ENCODE measurements at places on chromosomes 1 and 21.

DNA sequence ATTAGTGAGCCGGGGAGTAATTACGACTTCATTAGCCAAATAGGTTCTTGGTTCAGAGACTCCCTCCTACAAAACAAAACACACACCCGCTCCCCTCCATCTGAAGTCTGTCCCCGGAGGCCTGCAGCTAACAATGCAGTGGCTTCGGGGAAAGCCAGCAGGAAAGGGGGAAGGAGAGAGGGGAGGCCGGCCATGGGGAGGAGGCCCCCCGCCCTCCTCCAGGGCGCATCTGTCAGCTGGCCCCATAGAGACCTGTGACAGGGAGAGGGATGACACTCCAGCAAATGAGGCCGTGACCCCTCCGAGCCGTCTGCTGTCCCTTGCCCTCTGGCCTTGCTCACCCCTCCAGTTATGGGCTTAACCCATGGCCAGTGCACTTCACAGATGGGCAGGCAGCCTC is 12.1 kb upstream of the CNTN2 start:
- DNase-seq, result no peak

GRCh38 chr1:100604372-100604771 is 66.4 kb downstream of the GPR88 start:
- no peak for DNase-seq

- DNase-seq, result no peak
These were observed 30.7 kb downstream of the NOL9 start for GRCh38 chr1:6523566-6523965.

GRCh38 chr1:22674410-22674749 is 21.3 kb downstream of the C1QB start:
- no peak for DNase-seq

GRCh38 chr1:14782741-14783591 is 184.5 kb downstream of the KAZN start:
- no peak for DNase-seq

- DNase-seq, result no peak
These were observed 159.0 kb upstream of the COL6A1 start for GRCh38 chr21:45822429-45823099.

- DNase-seq, result no peak
These were observed 4.9 kb downstream of the RHOC start for GRCh38 chr1:112702067-112702395.

DNA sequence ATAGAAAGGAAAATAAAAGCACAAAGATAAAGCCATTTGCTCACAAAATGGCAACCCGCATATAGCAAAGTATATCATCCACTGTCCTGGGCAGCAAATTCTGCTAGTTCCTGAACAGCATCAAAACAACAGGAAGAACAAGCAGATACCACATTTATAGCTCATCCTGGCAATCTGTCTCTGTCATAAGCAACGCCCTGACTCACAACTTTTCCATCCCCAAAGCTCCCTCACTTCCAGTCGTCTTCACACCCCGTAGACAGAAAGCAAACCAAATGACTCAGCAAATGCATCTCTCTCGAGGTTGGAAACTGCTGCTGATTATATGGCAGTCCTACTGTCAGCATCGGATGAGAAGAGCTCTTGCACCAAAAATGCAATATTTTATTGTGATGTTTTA is 65.8 kb downstream of the AK5 start:
- DNase-seq, result peak; percentile 86

DNA sequence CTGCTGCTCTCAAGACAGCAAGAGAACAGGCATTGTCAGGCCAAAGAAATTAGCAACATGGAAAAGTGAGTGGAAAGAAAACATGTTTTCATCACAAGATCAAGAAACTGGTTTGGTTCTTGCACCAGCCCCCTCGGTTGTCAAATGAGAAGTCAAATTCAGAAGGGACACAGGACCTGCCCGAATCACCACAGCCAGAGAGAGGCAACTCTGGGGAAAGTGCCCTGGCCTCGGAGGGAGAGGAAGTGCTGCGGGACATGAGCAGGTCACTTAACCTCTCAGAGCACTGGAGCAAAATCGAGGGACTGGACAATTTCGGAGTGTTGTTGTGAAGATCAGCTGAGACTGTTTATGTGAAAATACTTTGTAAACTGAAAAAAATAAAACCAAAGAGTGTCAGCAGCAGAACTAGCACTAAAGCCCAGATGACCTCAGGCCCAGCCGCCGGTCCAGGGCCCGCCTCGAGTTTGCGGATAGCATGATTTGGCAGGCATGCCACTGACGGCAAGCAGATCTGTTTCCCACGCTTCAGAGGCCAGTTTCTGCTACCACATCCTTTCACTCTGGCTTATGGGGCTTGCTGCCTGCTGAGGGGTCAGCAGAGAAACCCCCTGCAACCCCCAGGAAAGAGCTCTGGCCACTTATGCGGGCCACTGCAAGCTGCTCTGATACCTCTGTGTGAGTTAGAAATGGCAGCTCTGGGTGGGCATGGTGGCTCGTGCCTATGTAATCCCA is 32.1 kb downstream of the CD247 start:
- DNase-seq, result no peak

GRCh38 chr1:194233069-194233468 is 1046.7 kb upstream of the B3GALT2 start:
- no peak for DNase-seq

DNA sequence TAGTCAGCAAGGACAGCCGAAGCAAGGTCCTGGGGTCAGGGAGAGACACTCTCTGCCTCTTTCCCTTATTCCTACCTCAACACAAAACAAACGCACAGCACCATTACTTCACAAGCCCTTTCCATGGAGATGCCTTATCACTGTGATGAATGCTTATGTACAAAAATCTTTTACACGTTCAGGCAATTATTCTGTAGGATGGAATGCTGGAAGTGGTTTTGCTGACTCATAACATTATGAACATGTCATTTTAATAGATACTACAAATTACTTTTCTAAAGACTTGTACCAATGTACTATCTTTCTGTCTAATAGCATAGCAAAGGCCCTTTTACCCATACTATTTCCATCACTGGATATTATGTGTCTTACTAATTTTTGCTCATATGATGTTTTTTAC is 98.4 kb downstream of the TTLL7 start:
- DNase-seq, result peak; percentile 25

GRCh38 chr1:236021424-236022135 is 43.3 kb downstream of the NID1 start:
- no peak for DNase-seq

- no peak for DNase-seq
These were observed 16.5 kb upstream of the EPHA2 start for GRCh38 chr1:16172218-16172830.

- DNase-seq, result no peak
These were observed 113.3 kb upstream of the WNT4 start for GRCh38 chr1:22256213-22256512.

DNA sequence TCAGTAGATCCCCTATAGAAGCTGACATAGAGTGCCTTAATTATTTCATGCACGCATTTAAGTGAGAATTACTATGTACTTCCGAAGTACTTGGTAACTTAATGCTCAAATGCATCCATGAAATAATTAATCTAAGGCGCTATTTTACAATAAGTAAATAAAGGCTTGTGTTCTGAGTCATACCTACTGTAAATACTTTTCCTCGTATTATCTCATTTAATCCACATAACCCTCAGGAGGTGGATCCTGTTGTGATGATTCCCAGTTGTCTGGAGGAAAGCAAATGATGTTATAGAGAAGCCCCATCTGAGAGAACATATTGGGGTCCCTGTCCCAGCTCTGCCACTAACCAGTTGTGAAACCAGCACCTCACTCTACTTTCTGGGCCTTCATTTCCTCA is 16.4 kb downstream of the SUSD4 start:
- DNase-seq, result no peak

DNA sequence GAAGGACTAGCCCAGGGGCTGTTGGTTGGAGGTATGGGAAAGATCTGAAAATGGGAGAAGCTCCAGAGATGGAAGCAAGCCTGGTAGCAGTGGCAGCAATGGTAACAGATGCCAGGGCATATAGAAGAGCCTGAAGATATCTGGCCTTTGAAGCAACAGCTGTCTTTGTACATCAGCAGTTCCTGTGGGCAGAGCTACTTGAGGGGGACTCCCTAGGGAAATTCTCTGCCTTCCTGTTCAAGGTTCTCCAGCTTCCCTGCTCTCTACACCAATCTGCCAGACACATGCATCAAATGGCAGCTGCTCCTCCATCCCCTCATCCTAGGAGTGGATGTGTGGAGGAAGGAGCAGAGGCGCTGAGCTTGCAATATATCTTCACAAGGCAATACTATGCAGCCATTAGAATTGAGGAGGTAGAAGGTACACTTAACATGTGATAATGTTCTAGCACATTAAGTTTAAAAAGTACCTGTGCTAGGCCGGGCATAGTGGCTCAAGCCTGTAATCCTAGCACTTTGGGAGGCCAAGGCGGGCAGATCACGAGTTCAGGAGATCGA is 2.2 kb downstream of the TMEM35B start:
- no peak for DNase-seq

GRCh38 chr1:200970771-200971427 is 52.6 kb downstream of the KIF21B start:
- DNase-seq, result no peak

DNA sequence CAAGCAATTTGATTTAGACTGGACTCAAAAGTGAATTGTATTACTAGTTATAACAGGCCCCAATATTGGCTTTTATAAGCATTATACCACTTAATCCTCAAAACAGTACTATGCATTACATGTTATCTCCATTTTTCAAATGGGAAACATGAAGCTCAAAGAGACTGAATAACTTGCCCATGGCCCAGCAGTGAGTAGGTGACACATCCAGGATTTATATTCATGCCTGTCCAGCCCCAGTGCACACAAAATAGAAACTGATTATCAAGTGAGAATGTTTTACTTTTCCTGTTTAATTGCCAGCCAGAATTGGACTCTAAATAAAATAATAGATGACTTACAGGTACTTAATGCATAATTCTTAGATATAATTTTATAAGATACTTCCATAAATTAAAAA is 82.9 kb downstream of the NIBAN1 start:
- no peak for DNase-seq

DNA sequence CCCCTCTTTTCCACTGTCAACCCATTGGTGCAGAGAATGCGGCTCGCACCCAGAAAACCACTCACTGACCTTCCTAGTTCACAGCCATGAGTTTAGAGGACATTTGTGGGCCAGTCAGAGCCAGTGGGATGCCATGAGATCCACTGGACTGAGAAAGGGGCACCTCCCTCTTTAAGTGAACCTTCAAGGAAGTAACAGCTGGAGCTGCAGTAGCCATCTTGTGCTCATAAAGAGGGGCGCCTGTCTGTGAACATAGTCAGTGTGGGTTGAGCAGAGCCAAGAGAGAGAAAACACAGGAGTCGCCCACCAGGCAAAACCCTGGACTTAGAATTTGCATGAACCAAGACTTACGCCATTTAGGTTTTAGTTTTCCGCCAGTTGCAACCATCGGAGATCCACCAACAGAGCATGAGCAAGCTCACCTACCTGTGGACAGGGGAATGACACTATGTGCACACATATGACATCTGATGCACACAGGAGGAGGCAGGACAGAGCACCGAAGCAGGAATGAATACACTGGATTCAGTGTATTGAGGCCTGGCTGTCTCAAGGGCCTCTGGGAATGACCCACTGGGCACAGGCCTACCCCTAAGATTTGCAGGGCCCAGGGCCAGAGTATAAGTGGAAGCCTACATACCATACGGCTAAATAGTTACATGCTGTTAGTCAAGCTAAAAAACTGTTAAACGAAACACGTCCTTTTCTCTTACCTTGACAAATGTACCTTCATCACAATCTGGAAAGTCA is 151.6 kb downstream of the GRIK3 start:
- no peak for DNase-seq

DNA sequence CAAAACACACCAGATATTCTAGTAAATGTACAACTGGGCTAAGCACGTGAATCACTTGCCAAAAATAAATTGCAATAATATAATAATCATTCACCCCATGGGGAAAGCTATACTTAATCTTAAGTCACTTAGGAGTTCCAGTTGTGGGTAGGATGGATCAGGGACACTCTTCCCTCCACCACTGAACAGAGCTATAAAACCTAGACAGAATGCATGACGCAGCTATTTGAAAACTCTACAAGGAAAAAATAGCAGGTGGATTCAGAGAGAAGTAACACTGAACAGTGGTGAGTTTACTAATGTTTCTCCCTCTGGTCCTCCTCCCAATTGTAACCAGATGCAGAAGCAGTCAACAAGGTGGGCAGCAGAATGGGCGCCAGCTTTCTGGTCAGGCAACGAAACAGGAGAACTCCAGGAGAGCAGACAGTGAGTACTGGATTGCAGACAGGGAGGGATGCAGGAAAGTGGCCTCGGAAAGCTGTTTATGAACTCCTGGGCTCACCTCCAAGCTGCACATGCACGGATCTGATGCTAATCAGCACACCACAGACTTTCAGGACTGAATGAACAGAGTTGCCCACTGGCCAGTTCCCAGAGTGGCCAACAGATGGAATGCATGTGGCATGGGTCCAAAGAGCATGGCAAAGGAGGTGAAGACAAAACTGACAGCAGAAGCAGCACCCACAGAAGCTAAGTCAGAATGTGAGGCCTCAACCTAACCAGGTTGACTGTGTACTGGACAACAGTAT is 41.4 kb downstream of the TARBP1 start:
- DNase-seq, result no peak
